Prostate gland (tissue), 2 donors: ENCODE measurements at places on chromosomes 7 and 10. TPM values are rescaled to one million over a fixed set of nuclear protein-coding genes. Genes with fewer than 3 reads are reported as not detected.

GJD4 gene
- total RNA-seq = not detected

FOXI2 gene
- total RNA-seq = not detected

CDNF gene
- 18.4 TPM for total RNA-seq

CPVL gene
- 4.7 TPM for total RNA-seq

PRSS1 gene
- not detected for total RNA-seq

PROSER2 gene
- 24.7 TPM for total RNA-seq

COL28A1 gene
- 1.8 TPM for total RNA-seq

CNPY1 gene
- not detected for total RNA-seq

CD36 gene
- 5.7 TPM for total RNA-seq

ZNF37A gene
- total RNA-seq = 11.7 TPM

MMRN2 gene
- 26.1 TPM for total RNA-seq

ZNF735 gene
- not detected for total RNA-seq

- H3K27ac ChIP-seq = no peak overlapping the region
- no peak for DNase-seq
- H3K36me3 ChIP-seq = no peaks in the 10 kb centered on the region
- H3K4me3 ChIP-seq = no peak overlapping the region
Measured at GRCh38 chr7:157402911-157403534, 66.2 kb downstream of the DNAJB6 start.

DNA sequence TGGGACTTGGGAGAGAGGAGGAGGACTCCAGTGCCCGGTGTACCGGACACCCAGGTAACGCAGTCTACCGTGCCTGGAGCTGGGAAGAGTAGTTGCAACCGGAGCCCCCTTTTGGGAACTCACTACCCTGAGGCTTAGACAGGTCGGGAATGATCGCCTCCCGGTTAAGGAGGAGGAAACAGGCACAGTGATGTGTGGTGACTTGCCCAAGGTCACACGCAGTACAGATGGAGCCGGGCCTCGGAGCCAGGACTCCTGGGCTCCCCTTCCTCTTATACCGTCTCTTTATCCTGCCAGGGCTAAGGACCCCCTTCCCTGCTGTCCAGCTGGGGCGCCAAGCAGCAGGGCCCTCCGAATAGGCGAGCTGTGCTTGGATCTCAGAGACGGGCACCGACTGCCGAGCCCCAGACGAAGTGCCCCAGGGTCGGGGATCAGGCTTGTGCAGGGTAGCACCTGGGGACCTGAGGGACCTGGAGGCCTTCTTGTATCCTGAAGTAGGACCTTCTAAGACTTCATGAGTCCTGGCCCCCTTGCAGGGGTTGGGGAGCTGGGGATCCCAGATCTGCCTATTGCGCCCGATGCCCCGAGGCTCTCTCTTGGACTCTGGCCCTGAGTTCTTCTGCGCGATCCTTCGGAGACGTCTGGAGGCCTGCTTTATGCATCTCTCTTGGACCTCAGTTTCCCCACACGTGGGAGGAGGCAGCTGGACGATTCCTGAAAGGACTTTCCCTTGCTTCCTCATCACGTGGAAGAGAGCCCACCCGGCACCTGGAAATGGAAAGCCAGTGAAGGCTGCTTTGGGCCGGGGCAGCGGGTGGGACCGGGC is 767 bp upstream of the CYP26A1 start:
- H3K27ac ChIP-seq = no peak overlapping the region
- no peaks in the 10 kb centered on the region for H3K36me3 ChIP-seq
- no peak for DNase-seq
- peaks cover 6% of the 10 kb centered on the region for H3K4me1 ChIP-seq
- H3K4me3 ChIP-seq = peak overlapping the region; percentile 14

DNA sequence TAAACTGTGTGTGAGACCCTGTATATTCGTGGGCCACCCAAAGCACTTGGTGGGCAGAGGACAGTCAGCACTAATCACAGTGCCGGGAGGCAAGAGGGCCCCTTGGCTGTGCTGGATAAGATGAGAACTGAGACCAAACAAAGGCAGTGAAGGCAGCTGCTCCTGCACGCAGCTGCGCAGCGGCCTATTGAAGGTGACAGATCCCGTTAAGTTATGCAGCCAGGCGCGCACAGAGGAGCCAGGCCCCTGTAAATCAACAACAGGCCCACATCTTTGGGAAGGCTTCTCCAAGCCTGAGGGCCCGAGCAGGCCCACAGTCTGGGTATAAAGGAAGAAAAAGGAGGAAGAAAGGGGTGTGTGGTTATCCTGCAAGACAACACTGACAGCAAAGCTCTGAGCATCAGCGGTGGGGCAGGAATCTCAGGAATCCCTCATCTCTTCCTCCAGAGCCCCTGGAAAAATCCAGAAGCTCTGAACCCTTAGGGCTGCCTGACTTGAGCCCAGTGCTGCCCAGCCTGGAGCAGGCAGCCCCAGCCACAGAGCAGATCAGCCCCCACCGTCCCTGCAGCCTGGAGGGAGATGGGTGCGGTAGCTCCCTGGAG is 154.2 kb downstream of the ARHGAP12 start:
- H3K27ac ChIP-seq = no peak overlapping the region
- H3K4me1 ChIP-seq = no peaks in the 10 kb centered on the region
- no peak overlapping the region for H3K4me3 ChIP-seq
- DNase-seq = no peak

DNA sequence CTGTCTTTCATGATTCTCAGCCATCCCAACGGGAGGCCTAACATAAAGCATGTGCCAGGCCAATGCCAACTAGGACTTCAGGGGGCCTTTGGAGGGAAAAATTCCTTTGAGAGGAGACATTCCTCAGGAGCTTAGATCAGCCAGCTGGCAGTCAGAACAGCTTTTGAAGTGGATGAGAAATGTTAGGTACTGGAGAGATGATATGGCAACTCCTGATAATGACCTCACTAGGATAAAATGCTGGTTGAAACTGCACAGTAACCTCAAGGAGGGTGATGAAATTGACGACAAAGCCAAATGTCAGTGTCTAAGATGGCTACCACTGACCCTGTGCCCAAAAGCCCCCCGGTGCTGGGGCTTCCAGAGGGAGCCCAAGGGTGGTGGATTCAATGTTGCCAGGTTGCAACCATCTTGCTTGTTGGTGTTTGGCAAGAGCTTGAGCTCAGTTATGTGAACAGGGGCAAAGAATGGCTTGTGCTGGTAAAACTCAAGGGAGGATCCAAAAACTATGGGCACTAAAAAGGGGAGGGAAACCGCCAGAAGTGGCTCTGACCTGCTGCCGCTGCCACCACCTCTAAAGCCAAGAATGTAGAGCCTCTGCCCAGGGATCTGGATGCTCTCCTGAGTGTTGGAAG is 121.2 kb downstream of the UBE2H start:
- H3K27ac ChIP-seq = no peak overlapping the region
- no peak overlapping the region for H3K4me3 ChIP-seq
- H3K36me3 ChIP-seq = no peaks in the 10 kb centered on the region
- H3K4me1 ChIP-seq = peaks cover 7% of the 10 kb centered on the region

DNA sequence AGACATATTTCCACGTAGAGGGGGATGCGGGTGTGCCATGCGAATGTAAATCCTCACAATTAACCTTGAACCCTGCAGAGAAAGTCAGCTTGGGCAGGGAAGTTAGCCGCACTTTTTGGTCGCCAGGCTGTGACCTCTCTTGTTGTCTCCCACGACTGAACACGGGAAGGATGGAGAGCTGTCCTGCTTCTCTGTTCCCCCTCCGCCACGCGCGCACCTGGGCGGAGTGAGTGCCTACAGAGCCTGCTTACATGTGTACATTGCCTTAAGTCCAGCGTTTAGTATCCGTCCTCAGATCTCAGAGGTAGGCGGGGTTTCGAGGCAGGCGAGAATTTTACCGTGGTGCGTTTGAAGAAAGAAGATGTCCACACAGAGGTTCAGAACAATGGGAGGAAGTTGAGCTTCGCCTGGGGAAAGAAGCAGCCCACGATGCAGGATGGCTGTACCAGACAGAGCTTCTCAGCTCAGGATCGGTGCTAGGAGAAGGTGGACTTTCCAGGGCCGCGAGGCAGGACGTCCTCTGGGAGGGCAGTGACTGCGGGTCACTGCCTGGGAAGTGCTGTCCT is 482 bp upstream of the ERCC6 start:
- H3K36me3 ChIP-seq = no peaks in the 10 kb centered on the region
- H3K4me3 ChIP-seq = peak overlapping the region; percentile 68
- peak overlapping the region; percentile 88 for H3K27ac ChIP-seq
- no peaks in the 10 kb centered on the region for H3K27me3 ChIP-seq

DNA sequence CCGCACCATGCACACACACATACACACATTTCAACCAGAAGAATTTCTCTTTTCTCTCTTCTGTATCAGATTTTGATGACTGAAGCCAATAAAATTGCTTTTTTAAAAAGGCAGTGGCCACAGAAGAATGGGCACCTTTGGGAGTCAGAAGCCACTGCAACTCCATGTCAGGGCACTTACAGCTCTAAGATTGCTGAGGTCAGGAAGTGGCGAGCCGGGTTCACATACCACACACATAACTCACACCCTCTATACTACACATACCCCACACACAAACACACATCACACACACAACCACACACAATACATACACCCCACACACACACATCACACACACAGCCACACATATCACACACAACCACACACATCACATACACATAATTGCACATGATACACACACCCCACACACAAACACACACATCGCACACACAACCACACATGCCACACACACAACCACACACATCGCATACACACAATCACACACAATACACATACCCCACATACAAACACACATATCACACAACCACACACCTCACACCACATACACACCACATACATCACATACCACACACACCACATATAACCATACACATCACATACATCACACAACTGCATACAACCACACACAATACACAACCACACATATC is 31.2 kb downstream of the GPRIN2 start:
- DNase-seq = no peak
- peaks cover 4% of the 10 kb centered on the region for H3K4me1 ChIP-seq
- no peak overlapping the region for H3K4me3 ChIP-seq
- H3K27me3 ChIP-seq = no peaks in the 10 kb centered on the region

GRCh38 chr7:3200504-3200903 is 100.5 kb upstream of the SDK1 start:
- no peaks in the 10 kb centered on the region for H3K36me3 ChIP-seq
- no peaks in the 10 kb centered on the region for H3K27me3 ChIP-seq
- no peak overlapping the region for H3K27ac ChIP-seq
- DNase-seq = no peak

DNA sequence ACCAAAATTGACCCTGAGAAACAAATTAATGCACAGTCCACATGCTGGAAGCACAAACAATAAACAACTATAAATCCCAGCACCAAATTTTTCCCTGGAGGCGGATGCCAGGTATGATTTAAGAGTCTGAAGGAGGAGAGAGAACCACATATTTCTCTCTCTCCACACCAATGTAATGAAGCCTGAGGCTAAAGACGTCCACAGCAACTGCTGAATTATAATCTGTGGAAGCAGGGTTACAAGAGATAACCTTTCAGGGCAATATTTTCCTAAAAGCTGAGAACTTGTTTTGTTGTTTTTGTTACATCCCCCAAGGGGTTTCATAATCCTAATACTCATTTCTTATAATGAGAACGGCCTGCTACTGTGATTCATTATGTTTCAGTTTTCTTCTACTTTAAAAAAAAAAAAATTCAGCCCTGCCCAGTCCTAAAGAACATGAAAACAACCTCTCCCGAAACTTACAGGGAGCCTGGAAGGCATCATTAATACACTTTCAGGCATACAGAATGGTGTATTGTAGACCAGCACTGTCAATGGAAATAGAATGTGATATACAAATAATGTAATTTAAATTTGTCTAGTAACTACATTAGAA is 48.5 kb upstream of the ABLIM1 start:
- no peaks in the 10 kb centered on the region for H3K4me1 ChIP-seq
- no peak overlapping the region for H3K27ac ChIP-seq
- H3K4me3 ChIP-seq = no peak overlapping the region

- H3K4me3 ChIP-seq = no peak overlapping the region
- H3K27ac ChIP-seq = no peak overlapping the region
- H3K4me1 ChIP-seq = no peaks in the 10 kb centered on the region
- H3K27me3 ChIP-seq = no peaks in the 10 kb centered on the region
- no peak for DNase-seq
Measured at GRCh38 chr10:2897619-2898508, 169.5 kb upstream of the PFKP start.

DNA sequence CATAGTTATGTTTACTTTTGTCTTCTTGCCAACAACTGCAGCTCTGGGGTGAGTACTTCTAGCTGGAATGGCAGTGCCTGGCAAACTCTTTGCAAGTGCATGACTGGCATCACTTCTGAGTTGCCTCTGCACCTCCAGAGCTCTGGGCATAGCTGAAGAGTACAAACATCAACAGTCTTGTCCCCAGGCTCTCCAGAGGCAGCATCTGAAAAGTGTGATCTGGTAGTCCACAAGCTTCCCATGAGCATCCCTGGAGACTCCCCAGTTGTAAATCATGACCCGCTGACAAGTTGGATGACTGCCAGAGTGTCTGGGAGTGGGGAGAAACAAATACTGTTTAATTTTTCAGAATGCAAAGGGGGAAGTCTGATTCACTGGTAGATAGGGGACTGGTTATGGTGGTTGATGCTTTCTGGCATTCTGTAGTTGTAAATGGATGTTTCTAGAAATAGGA is 138.9 kb upstream of the CDK13 start:
- DNase-seq = no peak
- no peak overlapping the region for H3K4me3 ChIP-seq
- H3K4me1 ChIP-seq = no peaks in the 10 kb centered on the region
- H3K36me3 ChIP-seq = no peaks in the 10 kb centered on the region

GRCh38 chr10:11081408-11081807 is 63.7 kb downstream of the CELF2 start:
- H3K27ac ChIP-seq = no peak overlapping the region
- no peak for DNase-seq
- H3K4me3 ChIP-seq = no peak overlapping the region
- no peaks in the 10 kb centered on the region for H3K27me3 ChIP-seq
- no peaks in the 10 kb centered on the region for H3K36me3 ChIP-seq
